ENCODE measurements at places on chromosomes 1 and 21.

DNA sequence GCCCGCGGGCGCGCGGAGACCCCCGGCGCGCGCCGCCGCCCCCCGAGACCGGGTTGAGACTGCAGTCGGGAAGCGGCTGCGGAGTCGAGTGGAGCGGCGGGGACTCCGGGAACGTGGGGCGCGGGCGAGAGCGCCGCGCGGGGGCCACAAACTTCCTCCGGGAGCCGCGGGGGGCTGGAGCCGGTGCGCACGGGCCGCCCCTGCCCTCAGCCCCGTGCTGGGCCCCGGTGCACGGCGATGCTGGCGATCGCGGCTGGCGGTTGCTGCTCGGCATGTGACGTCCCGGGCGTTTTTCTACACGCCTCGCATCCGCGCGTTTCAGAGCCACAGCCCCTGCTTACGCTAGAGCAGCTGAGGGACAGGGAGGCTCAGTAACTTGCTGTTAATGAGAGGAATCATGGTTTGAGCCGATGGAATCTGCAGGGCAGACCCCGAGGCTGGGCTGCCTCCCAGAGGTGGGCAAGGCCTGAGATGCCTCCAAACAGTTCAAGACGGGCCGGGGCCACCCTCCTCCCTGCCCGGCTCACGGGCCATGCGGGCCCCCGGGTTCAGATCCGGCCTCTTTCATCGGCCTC is 520 bp downstream of the TMEM201 start:
- DNase-seq = no peak

GRCh38 chr1:191876631-191877030 is 281.6 kb upstream of the RGS18 start:
- DNase-seq = no peak

DNA sequence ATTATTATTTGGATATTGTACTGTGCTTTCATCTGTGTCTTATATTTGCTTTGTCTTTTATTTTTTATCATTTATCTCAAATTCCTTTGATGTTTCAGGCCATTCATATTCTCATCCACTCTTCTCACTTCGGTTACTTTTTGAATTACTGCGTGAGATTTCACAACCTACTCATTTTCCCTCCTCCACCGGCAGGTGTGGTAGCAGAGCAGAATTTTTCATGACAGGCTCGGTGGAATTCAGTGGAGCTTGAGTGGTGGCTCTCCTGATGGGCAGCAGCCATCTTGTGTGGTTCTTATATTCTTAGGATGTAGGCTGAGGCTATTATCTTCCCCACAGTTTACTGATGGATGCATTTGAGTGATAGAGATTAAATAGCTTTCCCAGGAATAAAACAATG is 92.3 kb upstream of the IVNS1ABP start:
- DNase-seq = no peak

DNA sequence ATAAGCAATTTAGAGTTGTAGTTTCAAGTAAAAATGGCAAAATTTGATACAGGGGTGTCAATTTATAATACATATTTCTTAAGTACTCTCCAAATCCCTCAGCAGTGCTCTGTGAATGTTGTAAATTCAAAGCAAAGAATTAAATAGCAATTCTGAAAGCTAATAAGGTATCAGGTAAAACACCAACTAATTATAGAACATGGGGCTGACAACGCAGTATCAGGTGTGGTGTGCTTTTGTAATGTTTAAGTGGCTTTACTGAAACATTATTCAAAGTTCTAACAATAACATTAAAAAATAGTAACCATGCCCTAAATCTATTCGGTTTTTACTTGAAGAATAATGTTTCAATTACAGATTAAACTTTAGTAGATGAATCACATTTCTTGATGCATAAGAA is 1271.2 kb upstream of the ADGRL2 start:
- no peak for DNase-seq

DNA sequence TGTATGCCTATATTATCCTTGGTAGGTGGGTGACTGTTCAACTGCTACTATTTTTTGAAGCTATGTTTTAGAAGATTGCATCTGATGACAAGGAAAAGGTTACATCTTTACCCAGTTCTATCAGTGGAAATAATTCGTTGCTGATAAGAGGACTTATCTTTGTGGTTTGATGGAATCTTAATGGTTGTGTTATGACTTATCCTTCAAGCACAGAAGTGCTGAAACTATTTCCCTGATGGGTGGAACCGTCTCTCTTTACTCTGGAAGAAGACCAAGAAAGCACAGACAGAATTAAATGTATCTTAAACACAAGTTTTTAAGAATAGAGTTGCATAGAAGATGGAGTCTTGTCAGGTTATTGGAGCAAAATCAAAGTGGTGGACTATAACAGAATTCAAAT is 437.7 kb upstream of the KAZN start:
- no peak for DNase-seq

DNA sequence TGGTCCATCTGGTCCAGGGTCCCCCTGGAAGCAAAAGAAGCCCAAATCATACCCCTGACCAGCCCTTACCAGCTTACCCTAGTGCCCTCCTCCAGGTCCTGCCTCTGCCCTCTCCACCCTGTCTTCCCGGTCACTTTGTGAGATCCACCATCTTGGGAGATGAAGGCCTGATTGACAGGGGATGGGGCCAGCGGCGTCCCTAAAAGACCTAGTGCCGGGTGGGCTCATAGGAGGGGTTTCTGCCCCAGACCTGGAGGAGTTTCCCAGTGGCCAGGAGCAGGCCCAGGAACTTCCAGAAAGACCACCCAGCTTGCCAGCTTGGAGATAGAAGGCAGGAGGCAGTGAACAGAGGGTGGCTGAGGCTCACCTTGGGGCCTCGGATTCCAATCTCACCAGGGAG is 5.4 kb downstream of the COL9A2 start:
- DNase-seq = no peak

DNA sequence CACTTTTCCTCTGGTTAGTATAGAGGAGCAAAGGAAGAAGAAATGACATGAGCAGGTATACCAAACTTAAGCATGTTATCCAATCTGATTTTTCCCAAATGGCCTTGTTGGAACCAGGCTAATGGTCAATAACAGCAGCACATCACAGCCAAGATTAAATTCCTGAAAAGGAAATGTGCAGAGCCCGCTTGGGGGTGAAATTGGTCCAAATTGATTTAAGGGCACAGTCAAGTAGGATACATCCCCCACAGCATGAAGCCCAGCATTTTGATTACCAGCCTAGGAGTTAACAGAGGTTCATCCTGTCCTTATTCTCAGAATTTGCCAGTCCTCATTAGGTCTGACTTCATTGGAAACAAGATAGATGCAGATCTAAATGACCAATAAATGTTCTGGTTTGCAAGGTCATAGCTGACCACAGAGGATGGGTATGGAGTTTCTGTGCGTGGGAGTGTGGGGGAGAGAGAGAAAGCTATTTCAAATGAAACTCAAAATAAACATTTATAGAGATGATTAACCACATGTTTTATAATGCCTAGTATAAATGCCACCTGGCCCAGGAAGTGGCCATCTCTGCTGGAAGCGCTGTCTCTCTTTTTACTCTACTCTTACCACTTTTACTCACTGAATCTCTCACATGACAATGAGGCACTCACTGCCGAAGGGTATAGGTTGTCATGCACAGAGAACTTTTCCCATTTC is 38.7 kb downstream of the RGS5 start:
- DNase-seq = no peak

GRCh38 chr1:40404670-40405462 is 31.3 kb downstream of the SMAP2 start:
- no peak for DNase-seq

GRCh38 chr1:110554871-110555801 is 36.2 kb upstream of the KCNA10 start:
- no peak for DNase-seq

Data from fibroblast of skin of left biceps (primary cell).